PC-9 (cell line): ENCODE measurements at places on chromosomes 12 and 14. TPM values are rescaled to one million over a fixed set of nuclear protein-coding genes. Genes with fewer than 3 reads are reported as not detected.

DNA sequence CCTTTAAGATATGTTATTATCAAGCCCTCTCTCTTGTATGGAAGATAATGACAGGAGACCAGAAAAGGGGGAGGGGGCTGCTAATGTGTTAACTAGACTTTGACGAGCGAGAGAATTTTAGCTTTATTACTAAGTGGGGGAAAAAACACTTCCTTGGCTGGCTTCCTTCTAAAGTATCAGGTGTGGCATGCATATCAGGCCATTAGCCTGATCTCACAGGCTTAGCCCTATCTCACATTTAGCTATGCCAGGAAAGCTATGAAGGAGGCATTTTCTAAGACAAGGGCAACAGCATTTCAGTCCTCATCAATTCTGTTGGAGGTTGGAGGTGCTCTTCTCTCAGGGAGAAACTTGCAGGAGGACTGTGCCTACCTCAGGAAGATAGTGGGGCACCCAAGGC lies 9.9 kb downstream of the SSPN start:
- no peak overlapping the region for H3K4me3 ChIP-seq
- no peaks in the 10 kb centered on the region for H3K27me3 ChIP-seq
- no peaks in the 10 kb centered on the region for H3K4me1 ChIP-seq
- no peak for DNase-seq

- H3K4me1 ChIP-seq: peaks cover 37% of the 10 kb centered on the region
- peak overlapping the region; percentile 70 for H3K27ac ChIP-seq
- H3K27me3 ChIP-seq: no peaks in the 10 kb centered on the region
- H3K4me3 ChIP-seq: peak overlapping the region; percentile 98
- no peak for DNase-seq
These were observed 583 bp upstream of the LEMD3 start for GRCh38 chr12:65168681-65169319.

DNA sequence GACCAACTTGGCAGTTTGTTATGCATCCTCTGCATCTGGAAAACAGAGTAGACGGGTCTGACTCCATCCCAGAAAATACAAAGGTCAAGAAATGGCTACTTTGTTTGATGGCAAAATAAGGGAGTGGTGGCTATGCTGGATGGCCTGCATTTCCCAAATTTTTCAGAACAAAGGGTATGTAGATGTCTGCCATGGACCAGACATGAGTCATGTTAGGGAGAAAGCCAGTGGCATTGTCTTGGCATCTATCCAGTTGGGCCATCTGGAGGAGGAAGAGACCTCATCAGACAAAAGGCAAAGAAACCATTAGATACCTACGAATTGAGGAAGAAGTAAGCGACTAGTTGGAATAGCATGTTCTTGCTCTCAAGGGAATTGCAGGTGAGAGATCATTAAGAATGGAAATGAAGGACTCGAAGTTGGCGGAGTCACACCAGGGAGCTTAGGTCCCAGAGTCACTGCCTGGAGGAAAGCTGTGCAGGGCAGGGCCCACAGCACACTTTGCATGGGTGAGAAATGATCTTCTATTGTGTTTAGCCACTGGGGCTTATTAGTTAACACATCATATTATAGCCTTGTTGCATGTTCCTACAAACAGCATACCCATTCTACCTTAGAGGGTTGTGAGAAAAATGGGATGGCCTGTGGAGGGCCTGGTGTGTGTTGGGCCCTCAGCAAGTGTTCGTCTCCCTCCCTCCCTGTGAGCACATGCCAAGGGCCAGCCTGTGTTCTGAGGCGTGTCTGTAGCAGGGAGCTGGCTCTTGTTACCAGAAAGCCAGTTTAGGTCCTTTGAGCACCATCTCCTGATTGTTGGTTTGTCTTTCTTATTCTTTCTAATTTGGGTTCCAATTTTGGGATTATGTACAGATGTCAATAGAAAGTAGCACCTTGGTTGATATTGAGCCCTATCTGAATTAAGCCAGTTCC lies 119.4 kb downstream of the KTN1 start:
- DNase-seq: peak; percentile 78
- no peaks in the 10 kb centered on the region for H3K36me3 ChIP-seq
- no peaks in the 10 kb centered on the region for H3K27me3 ChIP-seq
- H3K27ac ChIP-seq: no peak overlapping the region
- no peak overlapping the region for H3K4me3 ChIP-seq

DNA sequence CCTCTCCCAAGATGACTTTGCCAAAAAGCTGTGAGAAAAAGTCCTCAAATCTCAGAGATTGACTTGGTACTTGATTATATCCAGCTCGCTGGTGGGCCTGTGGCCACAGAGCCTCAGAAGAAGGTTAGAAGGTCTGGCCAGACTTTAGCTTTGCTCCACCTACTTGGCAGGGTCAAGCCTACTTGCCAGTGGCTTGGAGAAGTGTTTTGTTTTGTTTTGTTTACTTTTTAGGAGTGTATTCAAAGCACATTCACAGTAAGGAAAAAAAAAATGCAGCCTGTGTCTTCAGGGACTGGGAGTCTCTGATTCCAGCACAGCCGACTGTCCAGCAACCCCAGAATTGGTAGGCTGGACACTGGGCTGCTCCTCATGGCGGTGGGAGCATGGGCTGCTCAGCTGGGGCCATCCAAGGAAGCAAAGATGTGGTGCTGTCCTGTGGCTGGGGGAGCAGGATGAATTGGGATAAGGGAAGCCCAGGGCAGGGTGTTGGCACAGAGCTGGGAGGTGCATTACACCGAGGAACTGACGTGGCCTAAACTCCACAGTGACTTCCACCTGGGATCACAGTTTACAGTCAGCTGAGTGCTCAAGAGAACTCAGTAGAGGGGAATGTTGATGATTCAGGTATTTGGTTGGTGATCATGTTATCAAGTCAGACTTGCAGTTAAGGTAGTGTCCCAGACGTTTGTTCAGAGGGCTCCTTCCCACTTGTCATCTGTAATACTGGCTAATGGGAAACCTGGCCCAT lies 73.5 kb downstream of the PPP2R5C start:
- H3K27me3 ChIP-seq: no peaks in the 10 kb centered on the region
- no peak overlapping the region for H3K4me3 ChIP-seq
- DNase-seq: peak; percentile 71
- H3K4me1 ChIP-seq: peaks cover 8% of the 10 kb centered on the region; the same call in 1 of the 2 replicates

- peaks cover 20% of the 10 kb centered on the region for H3K4me1 ChIP-seq
- H3K27me3 ChIP-seq: no peaks in the 10 kb centered on the region
- H3K36me3 ChIP-seq: no peaks in the 10 kb centered on the region
- H3K4me3 ChIP-seq: no peak overlapping the region
These were observed 1.5 kb downstream of the AMN start for GRCh38 chr14:102923925-102924486.

GRCh38 chr14:68193970-68194681 lies 374.5 kb downstream of the RAD51B start:
- no peaks in the 10 kb centered on the region for H3K36me3 ChIP-seq
- no peaks in the 10 kb centered on the region for H3K27me3 ChIP-seq
- peaks cover 26% of the 10 kb centered on the region for H3K4me1 ChIP-seq
- no peak for DNase-seq
- H3K27ac ChIP-seq: no peak overlapping the region
- H3K4me3 ChIP-seq: no peak overlapping the region

GRCh38 chr14:65206448-65207096 lies 104.3 kb upstream of the MAX start:
- H3K36me3 ChIP-seq: no peaks in the 10 kb centered on the region
- H3K4me3 ChIP-seq: no peak overlapping the region
- H3K27ac ChIP-seq: no peak overlapping the region
- DNase-seq: no peak
- peaks cover 29% of the 10 kb centered on the region for H3K4me1 ChIP-seq
- H3K27me3 ChIP-seq: no peaks in the 10 kb centered on the region

DNA sequence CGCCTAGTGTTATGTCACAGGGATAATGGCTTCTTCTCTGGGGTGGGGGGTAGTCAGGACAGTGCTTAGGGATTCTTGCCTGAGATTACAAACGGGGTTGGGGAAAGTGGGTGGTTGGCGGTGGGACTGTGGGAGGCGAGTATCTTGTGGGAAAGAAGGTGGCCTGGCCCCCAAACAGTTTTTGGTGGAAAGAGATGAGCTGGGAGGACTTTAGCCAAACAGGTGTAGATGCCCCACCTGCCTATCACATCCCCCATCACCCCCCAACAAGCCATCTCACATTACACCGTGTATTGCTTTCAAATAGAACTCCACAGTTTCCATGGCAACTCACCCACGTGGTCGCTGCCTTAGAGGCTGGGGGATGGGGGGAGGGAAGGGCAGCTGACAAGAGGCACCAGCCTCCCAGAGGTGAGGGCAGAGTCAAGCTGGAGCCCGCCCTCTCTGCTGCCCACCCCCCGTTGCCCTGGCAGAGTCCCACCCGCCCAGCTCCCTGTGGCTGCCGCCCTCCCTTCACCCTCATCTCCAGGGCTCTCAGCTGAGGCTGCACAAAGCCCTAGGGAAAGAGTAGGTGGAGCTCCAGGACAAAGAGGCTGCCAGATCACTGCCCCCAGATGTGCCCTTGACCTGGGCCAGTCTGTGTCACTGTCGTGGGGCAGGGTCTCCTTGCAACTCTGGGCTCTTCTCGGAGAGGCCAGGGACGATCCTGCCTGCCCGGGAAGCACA lies 98.3 kb downstream of the LRRC74A start:
- no peaks in the 10 kb centered on the region for H3K27me3 ChIP-seq
- H3K36me3 ChIP-seq: no peaks in the 10 kb centered on the region
- H3K4me3 ChIP-seq: no peak overlapping the region
- H3K4me1 ChIP-seq: peaks cover 24% of the 10 kb centered on the region
- no peak for DNase-seq

DNA sequence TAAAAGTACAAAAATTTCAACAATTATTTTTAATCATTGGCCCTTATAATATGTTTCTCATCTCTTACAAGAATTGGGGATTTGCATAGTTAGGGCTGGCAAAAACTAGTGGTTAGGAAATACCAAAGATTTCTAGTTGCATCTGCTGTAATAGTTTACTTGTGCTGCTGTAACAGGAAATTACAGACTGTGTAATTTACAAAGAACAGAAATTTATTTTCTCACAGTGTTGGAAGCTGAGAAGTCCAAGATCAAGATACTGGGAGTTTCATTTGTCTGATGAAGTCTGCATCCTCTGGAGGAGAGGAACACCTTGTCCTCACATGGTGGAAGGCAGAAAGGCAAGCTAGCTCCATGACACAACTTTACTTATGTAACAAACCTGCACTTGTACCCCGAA lies 157.0 kb downstream of the FLRT2 start:
- no peaks in the 10 kb centered on the region for H3K36me3 ChIP-seq
- H3K4me3 ChIP-seq: no peak overlapping the region
- H3K4me1 ChIP-seq: no peaks in the 10 kb centered on the region
- no peaks in the 10 kb centered on the region for H3K27me3 ChIP-seq
- DNase-seq: no peak

GRCh38 chr12:22500100-22500499 lies 44.2 kb downstream of the C2CD5 start:
- DNase-seq: no peak
- H3K27ac ChIP-seq: no peak overlapping the region
- no peak overlapping the region for H3K4me3 ChIP-seq
- no peaks in the 10 kb centered on the region for H3K36me3 ChIP-seq
- no peaks in the 10 kb centered on the region for H3K27me3 ChIP-seq

- no peaks in the 10 kb centered on the region for H3K27me3 ChIP-seq
- H3K36me3 ChIP-seq: no peaks in the 10 kb centered on the region
- no peak for DNase-seq
- H3K4me1 ChIP-seq: no peaks in the 10 kb centered on the region
These were observed 1108.6 kb downstream of the LRFN5 start for GRCh38 chr14:42715316-42715715.

- H3K36me3 ChIP-seq: no peaks in the 10 kb centered on the region
- H3K27ac ChIP-seq: no peak overlapping the region
- H3K4me3 ChIP-seq: no peak overlapping the region
- H3K4me1 ChIP-seq: no peaks in the 10 kb centered on the region
- DNase-seq: no peak
These were observed 125.5 kb downstream of the DAAM1 start for GRCh38 chr14:59313658-59314608.

- peaks cover 19% of the 10 kb centered on the region for H3K4me1 ChIP-seq
- no peak overlapping the region for H3K4me3 ChIP-seq
- H3K27ac ChIP-seq: 0 out of 2 replicates have a peak overlapping the region, but pooled peaks have one; percentile 15
- no peaks in the 10 kb centered on the region for H3K36me3 ChIP-seq
These were observed 71.4 kb downstream of the SLC41A2 start for GRCh38 chr12:104886418-104887401.

DNA sequence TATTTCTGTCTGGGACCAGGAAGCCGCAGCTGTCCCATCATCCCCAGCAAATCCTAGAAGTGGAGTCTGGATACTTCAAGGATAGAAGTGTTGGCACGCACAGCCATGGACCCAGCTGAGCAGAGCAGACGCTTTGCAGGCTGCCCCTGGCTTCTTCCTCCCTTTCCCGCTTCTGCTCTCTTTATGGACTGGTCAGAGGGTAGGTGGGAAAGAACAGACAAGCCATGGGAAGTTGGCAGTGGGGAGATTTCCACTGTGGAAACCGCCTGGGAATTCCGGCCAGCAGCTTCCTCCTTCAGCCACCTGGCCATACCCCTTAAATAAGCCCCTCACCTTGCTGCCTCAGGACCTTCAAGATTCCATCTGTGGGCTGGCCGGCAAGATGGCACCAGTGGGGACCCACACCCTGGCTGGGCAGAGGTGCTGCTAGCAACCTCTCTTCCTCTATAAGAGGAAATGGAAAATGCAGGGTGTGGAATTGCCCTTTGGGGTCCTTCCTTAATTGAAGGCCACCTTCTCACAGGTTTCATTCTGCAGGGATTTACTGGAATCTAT lies 20.6 kb downstream of the OTUB2 start:
- H3K27ac ChIP-seq: no peak overlapping the region
- no peak for DNase-seq
- H3K36me3 ChIP-seq: no peaks in the 10 kb centered on the region
- no peak overlapping the region for H3K4me3 ChIP-seq
- H3K27me3 ChIP-seq: no peaks in the 10 kb centered on the region

- H3K4me1 ChIP-seq: no peaks in the 10 kb centered on the region
- no peak for DNase-seq
- no peak overlapping the region for H3K4me3 ChIP-seq
- H3K27ac ChIP-seq: no peak overlapping the region
- no peaks in the 10 kb centered on the region for H3K27me3 ChIP-seq
- H3K36me3 ChIP-seq: no peaks in the 10 kb centered on the region
These were observed 42.5 kb downstream of the DUSP6 start for GRCh38 chr12:89309815-89310214.

- no peak overlapping the region for H3K4me3 ChIP-seq
- no peaks in the 10 kb centered on the region for H3K4me1 ChIP-seq
- H3K36me3 ChIP-seq: peaks cover 35% of the 10 kb centered on the region
- no peak for DNase-seq
These were observed 23.6 kb downstream of the ANAPC5 start for GRCh38 chr12:121328620-121329019.

The MAP1LC3B2 gene
- 1.1 and 1.4 TPM in 2 replicates for total RNA-seq

The FGF23 gene
- not detected in 2 replicates for total RNA-seq

The CCDC85C gene
- 21.2 and 24.8 TPM in 2 replicates for total RNA-seq

The SPTB gene
- total RNA-seq: 0.50 and 1.5 TPM in 2 replicates

The POLE2 gene
- 10.2 and 11.5 TPM in 2 replicates for total RNA-seq

The GPR162 gene
- total RNA-seq: 2.4 and 3.8 TPM in 2 replicates

The PLEKHH1 gene
- total RNA-seq: 13.6 and 18.5 TPM in 2 replicates
